Lung microvascular endothelial cell (primary cell): ENCODE measurements at places on chromosomes 6 and 20. TPM values are rescaled to one million over a fixed set of nuclear protein-coding genes. Genes with fewer than 3 reads are reported as not detected.

Gene PTCRA
- total RNA-seq, result not detected in 2 replicates

Gene APCDD1L
- under 0.01 TPM in 1 of 2 replicates, not detected in the other for total RNA-seq

Gene CHRNA4
- 0.20 TPM in 1 of 2 replicates, not detected in the other for total RNA-seq

Gene ADGRB3
- not detected in 2 replicates for total RNA-seq

Gene PLAGL2
- 2.2 and 2.8 TPM in 2 replicates for total RNA-seq

Gene GPR6
- total RNA-seq, result not detected in 2 replicates

Gene MRS2
- total RNA-seq, result 9.5 and 10.9 TPM in 2 replicates

Gene PGC
- not detected in 2 replicates for total RNA-seq

Gene TNF
- not detected in 2 replicates for total RNA-seq

Gene PSORS1C2
- total RNA-seq, result not detected in 2 replicates

Gene SLC26A8
- total RNA-seq, result not detected in 2 replicates

Gene POM121L2
- total RNA-seq, result not detected in 2 replicates

Gene METTL24
- total RNA-seq, result not detected in 2 replicates

Gene ISM1
- under 0.01 TPM in 1 of 2 replicates, not detected in the other for total RNA-seq

Gene SLC35D3
- not detected in 2 replicates for total RNA-seq

Gene FABP7
- total RNA-seq, result not detected in 2 replicates

Gene VGLL2
- not detected in 2 replicates for total RNA-seq
